Hippocampal formation (tissue), 2 donors: ENCODE measurements at places on chromosomes 3 and 15.

DNA sequence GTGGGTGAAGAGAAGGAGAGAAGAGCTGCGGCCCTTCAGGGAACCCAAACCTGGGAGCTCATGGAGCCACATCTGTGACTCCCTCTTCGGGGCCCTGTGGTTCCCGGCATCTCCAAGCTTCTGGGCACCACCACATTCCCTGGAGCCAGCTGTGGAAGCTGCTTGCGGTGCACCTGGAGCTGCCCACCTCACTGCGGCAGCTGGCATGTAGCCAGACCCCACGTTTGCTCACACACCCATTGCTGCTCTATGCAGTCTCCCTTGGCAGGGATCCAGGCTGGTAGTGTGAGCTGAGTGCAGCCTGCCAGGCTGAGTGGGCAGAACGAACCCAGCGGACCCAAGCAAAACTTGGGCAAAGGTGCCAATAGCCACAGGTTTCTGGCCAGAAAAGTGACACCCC, 16.8 kb upstream of the PLA2G4E start:
- DNase-seq: no peak

DNA sequence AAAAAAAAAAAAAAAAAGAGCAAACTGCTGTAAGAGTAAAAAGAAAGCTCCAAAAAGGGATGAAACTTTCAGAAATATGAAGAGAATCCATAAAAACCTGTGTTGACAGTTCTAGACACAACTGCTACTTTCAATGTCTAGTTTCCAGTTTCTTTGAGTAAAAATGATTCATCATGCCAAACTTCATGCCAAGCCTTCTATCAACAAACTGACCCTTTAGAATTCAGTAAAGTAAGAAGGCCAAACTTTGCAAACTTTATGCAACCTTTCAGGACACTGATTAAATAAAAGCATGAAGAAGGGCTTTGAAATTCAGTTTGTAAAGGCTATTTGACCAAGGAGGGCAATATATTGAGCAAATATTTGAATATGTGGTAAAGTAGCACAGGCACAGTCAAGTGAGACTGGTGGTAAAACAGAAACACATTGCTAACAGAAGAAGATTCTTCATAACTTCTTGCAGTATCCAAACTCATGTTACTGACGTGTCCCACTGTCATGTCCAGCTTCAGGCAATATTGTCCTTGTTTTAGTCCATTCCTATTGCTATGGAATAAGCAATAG, 56.3 kb upstream of the CFAP20DC start:
- no peak for DNase-seq

DNA sequence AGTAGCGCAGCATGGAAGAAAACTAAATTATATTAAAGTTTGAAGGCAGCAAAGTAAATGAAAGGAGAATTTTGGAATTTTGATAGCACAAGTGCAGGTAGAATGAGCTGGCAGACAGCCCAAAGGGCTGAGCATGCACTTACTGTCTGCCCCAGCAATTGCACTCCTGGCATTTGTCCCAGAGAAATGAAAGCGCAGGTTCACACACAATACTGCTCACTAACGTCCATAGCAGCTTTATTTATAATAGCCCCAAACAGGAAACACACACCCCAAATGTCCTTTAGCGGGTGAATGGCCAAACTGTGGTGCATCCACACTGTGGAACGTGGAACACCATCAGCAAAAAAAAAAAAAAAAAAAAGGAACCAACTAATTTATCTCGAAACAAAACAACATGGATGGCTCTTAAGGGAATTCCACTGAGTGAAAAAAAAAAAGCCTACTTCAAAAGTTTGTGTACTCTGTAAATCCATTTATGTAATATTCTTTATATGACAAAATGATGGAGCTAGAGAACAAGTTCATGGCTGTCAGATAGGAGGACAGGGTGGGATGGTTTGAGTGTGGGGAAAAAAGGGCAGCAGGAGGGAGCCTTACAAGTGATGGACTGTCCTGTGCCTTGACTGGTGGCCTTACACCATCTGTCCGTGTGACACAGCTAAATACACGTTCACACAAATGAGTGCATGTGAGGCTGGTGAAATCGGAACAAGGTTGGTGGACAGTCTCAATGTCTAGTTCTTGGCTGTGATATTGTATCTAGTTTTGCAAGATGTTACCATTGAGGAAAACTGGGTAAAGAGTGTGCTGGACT, 6.0 kb upstream of the TM2D3 start:
- DNase-seq: no peak

DNA sequence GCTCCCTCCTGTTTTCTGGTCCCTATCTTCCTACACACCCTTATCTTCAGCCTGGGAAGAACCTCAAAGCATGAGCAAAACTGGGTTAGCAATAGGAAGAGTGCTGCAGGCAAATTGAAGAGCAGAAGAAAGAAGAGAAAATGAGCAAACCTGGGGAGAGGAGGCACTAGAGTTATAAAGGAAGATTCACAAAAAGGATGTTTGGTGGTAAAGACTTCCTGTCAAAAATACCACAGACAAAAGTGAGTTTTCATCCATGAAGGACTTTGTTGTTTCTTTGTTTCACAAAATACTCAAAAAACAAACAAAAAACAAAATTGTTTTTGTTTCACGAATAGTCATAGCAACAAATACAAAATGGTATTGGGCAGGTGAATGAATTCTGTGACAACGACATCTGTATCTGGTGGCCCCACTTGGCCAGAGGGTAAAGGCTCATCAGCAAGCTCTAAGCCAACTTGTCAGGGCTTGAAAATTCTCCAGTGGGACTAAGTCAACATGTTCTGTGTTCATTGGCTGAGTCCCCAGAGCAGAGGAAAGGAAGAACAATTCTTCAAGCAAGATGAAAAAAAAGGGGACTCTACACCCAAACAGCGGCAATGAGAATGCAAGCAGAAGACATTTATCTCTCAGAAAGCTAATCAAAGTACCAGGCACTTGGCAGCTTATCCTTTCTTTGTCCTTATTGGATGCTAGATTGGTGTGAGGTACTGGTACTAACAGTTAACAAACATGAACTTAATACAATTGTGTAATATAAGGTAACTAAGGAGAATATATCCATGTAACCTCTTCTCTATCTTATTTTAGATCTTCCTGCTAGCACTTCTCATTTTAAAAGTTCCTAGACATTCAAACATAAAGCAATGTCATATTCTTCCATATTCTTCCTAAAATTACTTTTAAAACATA, 9.7 kb downstream of the ATP8B4 start:
- no peak for DNase-seq

- DNase-seq: no peak
Observed at GRCh38 chr3:45491344-45491743, 103.0 kb downstream of the LARS2 start.

DNA sequence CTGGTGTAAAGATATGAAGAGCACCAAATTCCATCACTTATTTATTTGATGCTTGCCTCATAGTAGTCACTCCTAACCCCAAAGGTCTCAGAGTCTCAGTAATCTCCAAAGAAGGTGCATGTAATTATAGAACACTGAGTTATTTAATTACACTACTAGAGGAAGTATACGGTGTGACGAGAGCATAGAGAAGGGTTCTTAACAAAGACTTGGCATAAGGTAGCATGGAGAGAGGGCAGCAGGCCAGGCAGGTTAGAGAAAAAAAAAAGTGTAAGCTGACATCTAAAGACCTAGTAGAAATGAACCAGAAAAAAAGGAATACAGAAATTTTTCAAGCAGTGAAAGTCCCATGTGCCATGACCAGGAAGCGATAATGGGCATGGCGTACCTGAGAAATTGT, 213.3 kb upstream of the TGFBR2 start:
- DNase-seq: no peak

- DNase-seq: no peak
Observed at GRCh38 chr3:153621953-153622352, 459.9 kb downstream of the RAP2B start.

GRCh38 chr3:69409831-69410230, 23.9 kb upstream of the FRMD4B start:
- DNase-seq: no peak

GRCh38 chr15:70064441-70064840, 33.3 kb downstream of the TLE3 start:
- DNase-seq: no peak

DNA sequence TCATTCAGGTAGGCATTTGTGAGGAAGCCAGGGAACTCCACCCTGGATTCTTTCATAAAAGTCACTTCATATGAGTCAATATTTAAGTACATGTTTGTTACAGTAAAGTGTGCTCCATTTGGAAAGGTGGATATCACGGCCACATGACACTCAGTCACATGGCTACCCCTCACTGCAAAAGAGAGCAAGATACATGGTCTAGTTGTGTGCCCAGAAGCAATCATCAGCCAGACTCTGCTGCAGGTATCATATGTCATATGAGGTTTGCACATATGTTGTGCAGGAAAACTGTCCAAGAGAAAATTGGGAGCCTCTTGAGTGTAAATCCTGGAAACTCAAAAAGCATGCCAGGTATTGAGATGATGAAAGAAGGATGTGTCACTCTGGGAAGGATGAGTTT, 55.0 kb upstream of the NMNAT3 start:
- DNase-seq: no peak
